Chondrocyte (in vitro differentiated cells): ENCODE measurements at places on chromosomes 4 and X. TPM values are rescaled to one million over a fixed set of nuclear protein-coding genes. Genes with fewer than 3 reads are reported as not detected.

DNA sequence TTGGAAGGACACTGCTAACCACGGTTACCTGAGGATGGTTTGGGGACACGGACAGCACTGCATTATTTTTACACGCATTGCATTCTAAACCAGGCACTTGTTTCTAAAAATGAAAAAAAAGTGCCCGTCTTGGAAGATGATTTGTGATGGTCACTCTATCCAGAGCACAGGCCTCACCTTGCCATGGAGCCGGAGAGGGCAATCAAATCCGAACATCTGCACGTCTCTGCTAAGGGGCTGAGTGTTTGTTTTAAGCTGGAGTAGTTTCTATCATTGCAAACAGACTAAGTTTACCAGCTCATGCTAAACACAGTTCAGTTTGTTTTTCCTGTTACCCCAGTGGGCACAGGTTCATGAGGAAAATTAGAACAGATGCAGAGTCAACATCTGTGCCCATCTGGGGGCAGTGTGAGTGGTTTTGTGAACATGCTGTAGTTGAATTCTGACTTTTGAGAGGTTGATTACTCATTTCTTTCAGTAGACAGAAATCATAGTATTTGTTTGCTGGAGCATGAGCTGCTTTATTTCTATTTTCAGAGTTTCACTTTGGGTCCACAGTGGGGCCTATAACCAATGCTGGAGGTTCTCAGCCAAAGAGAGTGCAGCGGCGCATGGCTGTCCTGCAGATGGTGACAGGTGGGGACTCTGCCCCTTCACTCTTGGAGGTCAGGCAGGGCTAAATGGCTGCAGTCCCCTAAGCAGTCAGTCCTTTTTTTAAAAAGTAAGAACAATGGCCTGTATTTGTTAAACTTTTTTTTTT is 65.4 kb upstream of the ENPP6 start:
- no peaks in the 10 kb centered on the region for H3K36me3 ChIP-seq
- H3K4me1 ChIP-seq, result no peaks in the 10 kb centered on the region
- no peak for DNase-seq
- H3K27me3 ChIP-seq, result no peaks in the 10 kb centered on the region
- no peak overlapping the region for H3K27ac ChIP-seq
- H3K4me3 ChIP-seq, result no peak overlapping the region

DNA sequence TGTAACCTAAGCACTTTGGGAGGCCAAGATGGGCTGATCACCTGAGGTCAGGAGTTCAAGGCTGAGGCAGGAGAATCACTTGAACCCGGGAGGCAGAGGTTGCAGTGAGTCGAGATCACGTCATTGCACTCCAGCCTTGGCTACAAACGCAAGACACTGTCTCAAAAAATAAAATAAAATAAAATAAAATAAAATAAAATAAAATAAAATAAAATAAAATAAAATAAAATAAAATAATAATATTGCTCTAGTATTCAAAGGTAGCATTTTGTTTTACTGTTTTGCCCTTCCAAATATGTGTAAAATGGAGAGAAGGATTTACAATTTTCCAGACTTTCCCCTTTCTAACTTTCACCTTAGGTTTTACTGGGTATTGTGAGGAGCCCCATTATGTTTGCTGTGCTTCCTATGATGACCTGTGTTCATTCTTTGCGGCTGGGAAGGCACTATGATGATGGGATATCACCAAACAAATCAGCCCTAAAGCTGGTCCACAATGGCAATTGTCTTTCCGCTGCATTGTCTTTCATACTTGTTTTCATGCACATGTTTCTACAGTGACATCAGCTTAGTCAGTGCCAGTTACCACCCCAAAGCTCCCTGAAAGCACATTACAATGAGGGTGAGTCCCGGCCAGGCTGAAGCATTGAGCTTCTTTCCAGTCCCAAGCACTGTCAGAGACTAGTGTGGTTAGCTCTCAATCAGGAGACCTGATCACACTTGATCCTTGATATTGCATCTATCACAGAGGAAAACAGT is 50.8 kb downstream of the DTHD1 start:
- no peaks in the 10 kb centered on the region for H3K36me3 ChIP-seq
- no peaks in the 10 kb centered on the region for H3K4me1 ChIP-seq
- no peak for DNase-seq

- peaks cover 38% of the 10 kb centered on the region for H3K4me1 ChIP-seq
- H3K27me3 ChIP-seq, result no peaks in the 10 kb centered on the region
- H3K4me3 ChIP-seq, result peak overlapping the region; percentile 5
- DNase-seq, result no peak
- H3K27ac ChIP-seq, result peak overlapping the region; percentile 98
Observed at GRCh38 chr4:88661739-88662138, 35.9 kb downstream of the NAP1L5 start.

GRCh38 chr4:53463340-53463739 is 85.9 kb downstream of the FIP1L1 start:
- H3K27me3 ChIP-seq, result no peaks in the 10 kb centered on the region
- H3K4me1 ChIP-seq, result peaks cover 20% of the 10 kb centered on the region
- no peak for DNase-seq

- DNase-seq, result no peak
- H3K36me3 ChIP-seq, result no peaks in the 10 kb centered on the region
- H3K27me3 ChIP-seq, result no peaks in the 10 kb centered on the region
- no peak overlapping the region for H3K27ac ChIP-seq
Observed at GRCh38 chrX:9747644-9748043, 18.0 kb downstream of the GPR143 start.

GRCh38 chrX:119640731-119641170 is 34.5 kb upstream of the NKRF start:
- no peaks in the 10 kb centered on the region for H3K27me3 ChIP-seq
- H3K27ac ChIP-seq, result no peak overlapping the region
- H3K36me3 ChIP-seq, result peaks cover 5% of the 10 kb centered on the region
- no peak overlapping the region for H3K4me3 ChIP-seq
- no peaks in the 10 kb centered on the region for H3K4me1 ChIP-seq
- DNase-seq, result no peak

GRCh38 chr4:55071951-55072350 is 53.4 kb downstream of the KDR start:
- no peak overlapping the region for H3K27ac ChIP-seq
- DNase-seq, result no peak
- H3K36me3 ChIP-seq, result no peaks in the 10 kb centered on the region
- H3K4me3 ChIP-seq, result no peak overlapping the region

- H3K4me3 ChIP-seq, result no peak overlapping the region
- no peaks in the 10 kb centered on the region for H3K36me3 ChIP-seq
- no peaks in the 10 kb centered on the region for H3K4me1 ChIP-seq
- no peaks in the 10 kb centered on the region for H3K27me3 ChIP-seq
Observed at GRCh38 chr4:158261480-158261879, 51.2 kb downstream of the TMEM144 start.

DNA sequence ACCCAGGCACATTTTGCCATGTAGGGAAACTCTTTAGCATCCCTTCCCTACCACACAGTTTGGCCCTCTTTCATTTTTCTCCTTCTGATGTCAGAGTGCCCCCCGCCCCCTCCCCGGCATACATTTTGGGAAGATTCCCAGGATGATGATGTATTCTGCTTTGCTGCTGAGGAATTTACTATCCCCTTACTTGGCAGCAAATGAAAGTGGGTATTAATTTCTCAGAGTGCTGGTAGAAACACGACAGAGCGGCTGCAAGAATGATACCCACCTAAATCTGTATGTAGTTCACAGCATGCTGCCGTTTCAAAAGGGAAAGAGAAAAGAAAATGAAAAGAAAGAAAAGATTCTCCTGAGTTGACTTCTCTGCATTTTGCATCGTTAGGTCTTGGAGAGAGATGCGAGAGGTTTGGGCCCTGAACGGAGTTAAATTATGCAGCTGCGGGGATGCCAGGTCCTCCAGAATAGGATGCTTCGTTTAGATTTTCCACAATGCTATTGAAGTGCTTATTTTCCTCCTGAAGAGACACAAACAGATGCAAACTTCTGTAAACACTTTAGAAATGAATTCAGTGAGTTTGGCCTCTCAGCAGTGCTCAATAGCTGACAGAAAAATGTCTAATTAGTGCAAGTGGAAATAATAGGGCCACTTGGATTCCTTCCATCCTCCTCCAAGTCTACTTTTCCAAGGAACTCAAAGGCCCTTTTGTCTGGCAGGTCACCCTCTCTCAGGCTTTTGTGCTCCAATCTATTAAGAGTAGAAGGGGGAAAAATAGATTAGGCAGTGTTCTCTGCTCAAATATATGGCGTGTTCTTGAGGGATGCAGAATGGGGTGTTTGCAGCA is 106.2 kb downstream of the ALPK1 start:
- H3K27ac ChIP-seq, result no peak overlapping the region
- no peaks in the 10 kb centered on the region for H3K27me3 ChIP-seq
- no peak overlapping the region for H3K4me3 ChIP-seq
- peaks cover 2% of the 10 kb centered on the region for H3K36me3 ChIP-seq

DNA sequence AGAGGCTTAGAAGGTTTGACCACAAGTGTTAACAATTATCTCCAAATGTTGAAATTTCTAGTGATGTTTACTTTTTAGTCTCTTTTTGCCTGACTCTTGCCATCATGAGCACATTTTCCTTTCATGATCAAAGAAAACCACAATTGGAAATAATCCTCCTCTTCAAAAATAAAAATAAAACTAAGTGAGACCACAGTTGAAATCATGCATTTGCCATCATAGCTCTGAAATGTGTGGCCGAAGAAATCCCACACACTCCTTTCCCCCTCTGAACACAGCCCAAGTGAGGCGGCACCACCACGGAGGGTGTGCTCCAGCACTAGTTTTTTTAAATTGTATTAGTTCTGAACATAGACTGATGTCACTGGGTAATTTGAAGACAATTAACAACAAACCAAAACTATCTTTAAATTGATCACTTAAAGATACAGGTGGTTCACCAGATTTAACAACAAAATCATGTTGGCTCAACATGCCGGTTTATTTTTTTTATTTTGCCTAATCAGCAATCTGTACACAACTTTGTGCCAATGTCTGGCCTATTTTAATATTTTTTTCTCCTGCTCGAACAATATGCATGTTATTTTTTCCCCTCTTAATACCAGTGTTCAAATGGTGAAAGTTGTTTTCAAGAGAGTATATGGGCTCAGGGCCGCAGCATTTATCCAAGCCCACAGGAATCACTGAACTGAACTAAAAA is 17.6 kb downstream of the APBB2 start:
- H3K4me3 ChIP-seq, result no peak overlapping the region
- no peaks in the 10 kb centered on the region for H3K27me3 ChIP-seq
- no peaks in the 10 kb centered on the region for H3K36me3 ChIP-seq
- peak overlapping the region; percentile 65 for H3K27ac ChIP-seq
- no peak for DNase-seq

GRCh38 chr4:19941434-19941833 is 310.3 kb upstream of the SLIT2 start:
- peaks cover 1% of the 10 kb centered on the region for H3K36me3 ChIP-seq
- peaks cover 2% of the 10 kb centered on the region for H3K27me3 ChIP-seq
- no peak overlapping the region for H3K27ac ChIP-seq
- no peak for DNase-seq

The SSX4 gene
- total RNA-seq, result not detected in 3 replicates

The KLB gene
- total RNA-seq, result not detected in 3 replicates

The PABPC5 gene
- 5.6 to 6.0 TPM (median 5.8 TPM) in 3 replicates for total RNA-seq
